Islet precursor cell (in vitro differentiated cells): ENCODE measurements at places on chromosomes 6 and 20.

DNA sequence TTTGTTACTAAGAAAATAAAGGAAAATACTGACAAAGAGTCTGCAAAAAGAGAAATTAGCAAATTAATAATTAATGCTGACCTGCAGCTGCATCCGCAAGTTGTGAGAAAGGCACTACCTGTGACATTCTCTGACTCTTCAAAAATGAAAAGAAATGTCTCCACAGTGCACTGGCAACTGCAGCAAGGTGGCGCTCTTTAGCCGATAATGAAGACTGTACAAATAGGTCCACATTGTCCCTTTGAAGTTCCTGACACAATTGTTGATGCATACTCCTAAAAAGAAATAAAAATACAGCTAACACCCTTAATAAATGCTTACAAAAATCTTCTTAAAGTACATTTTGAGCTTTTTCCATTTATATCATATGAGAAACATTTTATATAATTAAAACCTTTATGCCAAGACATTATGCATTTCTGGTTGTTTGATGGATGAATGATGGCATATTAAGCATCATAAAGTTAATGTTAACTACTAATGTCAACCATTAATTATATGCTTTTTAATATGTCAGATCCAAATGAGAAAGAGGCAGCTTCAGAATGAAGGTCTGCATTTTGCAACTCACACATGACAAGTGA, 96.5 kb downstream of the MMS22L start:
- peak; percentile 73 for DNase-seq

- DNase-seq = no peak
These were observed 35.1 kb downstream of the RRBP1 start for GRCh38 chr20:17646961-17647301.

- no peak for DNase-seq
These were observed 165.2 kb downstream of the HAO1 start for GRCh38 chr20:7775072-7775471.

DNA sequence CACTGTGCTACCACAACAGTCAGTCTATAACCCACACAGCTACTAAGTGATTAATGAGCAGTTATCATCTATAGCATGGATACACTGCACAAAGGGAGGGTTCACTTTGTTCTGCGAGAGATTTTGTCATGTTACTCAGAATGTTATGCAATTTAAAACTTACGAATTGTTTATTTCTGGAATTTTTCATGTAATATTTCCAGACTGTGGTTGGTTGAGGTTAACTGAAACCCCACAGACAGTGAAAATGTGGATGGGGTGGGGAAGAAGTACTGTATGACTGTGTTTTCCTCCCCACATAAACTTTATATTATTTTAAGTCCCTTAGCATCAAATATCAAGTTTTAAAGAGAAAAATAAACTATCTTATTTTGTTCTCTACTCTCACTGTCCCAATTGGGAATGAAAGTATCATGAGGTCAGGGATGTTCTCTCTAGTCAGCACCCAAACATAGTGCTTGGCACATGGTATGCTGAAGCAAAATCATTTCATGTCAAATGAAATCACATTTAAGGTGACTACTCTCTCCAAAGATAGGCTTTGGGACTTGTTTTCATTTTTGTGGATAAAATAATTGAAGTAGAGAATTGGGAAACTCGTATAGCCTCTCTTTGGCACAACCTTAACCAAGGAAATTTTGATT, 25.4 kb downstream of the DOP1A start:
- no peak for DNase-seq

DNA sequence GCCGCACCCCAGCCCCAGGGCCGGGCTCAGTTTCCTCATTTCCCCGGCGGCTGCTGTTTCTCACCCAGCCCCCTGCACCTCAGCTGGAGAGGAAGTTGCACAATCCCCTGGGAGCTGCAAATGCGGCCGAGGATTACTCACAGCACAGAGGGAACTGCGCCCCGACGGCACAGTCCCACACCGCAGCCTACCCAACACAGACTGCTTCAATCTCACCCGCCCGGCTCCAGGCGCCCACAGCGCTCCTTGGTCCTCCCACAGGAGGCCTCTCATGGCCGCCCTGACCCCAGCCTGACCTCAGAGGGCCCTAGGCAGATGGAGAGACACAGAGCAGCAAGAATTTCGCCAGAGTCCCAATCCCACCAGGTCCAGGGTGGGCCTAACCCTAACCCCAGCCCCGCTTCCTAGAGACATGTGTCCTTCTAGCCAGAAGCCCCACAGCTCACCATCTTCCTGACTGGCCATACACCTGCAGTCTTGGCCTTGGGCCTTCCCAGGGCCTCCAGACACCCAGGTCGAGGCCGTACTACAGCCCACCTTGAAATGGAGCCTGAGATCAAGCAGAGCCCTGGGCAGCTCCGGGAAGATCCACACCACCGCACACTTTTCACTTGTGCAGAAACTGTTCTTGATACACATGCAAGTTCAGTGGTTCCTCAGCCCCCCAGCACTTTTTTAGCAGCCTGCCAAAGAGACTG, 11.7 kb downstream of the TFEB start:
- peak; percentile 89 for DNase-seq

DNA sequence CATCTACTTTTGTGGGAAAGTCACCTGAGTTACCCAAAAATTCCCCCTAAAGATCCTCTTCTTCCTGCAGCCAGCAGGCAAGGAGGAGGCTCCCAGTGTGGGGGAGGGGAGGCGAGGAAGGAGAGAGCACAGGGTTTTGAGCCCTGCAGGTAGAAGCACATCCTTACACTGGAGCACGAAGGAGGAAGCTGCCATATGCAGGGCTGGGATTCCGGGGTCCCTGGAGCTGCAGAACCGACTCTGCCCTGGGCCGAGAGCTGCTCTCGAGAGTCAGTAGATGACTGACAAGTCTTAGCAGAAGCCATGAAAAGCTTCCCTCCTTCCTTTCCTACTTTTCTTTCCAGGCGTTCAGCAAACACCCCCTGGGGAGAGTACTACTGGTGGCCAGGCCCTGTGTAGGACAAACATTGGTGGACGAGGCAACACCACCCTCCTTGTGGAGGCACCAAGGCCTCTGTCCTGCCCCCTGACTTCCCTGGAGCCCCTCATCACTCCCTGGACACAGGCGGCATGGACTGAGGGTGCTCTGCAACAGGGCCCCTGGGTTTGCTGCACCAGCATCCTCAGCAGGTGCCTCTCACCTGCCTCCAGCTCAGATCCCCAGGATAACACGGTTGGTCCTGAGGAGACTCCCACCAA, 211.7 kb upstream of the CST7 start:
- no peak for DNase-seq

DNA sequence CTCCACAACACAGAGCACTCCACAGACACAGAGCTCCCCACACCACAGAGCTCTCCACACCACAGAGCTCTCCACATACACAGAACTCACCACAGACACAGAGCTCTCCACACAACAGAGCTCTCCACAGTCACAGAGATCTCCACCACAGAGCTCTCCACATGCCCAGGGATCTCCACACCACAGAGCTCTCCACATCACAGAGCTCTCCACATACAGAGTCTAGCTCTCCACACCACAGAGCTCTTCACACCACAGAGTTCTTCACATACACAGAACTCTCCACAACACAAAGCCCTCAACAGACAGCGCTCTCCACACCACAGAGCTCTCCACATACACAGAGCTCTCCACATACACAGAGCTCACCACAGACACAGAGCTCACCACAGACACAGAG, 55.3 kb downstream of the ERMARD start:
- peak; percentile 40 for DNase-seq
